ENCODE measurements at places on chromosomes 2 and 18. TPM values are rescaled to one million over a fixed set of nuclear protein-coding genes. Genes with fewer than 3 reads are reported as not detected.

DNA sequence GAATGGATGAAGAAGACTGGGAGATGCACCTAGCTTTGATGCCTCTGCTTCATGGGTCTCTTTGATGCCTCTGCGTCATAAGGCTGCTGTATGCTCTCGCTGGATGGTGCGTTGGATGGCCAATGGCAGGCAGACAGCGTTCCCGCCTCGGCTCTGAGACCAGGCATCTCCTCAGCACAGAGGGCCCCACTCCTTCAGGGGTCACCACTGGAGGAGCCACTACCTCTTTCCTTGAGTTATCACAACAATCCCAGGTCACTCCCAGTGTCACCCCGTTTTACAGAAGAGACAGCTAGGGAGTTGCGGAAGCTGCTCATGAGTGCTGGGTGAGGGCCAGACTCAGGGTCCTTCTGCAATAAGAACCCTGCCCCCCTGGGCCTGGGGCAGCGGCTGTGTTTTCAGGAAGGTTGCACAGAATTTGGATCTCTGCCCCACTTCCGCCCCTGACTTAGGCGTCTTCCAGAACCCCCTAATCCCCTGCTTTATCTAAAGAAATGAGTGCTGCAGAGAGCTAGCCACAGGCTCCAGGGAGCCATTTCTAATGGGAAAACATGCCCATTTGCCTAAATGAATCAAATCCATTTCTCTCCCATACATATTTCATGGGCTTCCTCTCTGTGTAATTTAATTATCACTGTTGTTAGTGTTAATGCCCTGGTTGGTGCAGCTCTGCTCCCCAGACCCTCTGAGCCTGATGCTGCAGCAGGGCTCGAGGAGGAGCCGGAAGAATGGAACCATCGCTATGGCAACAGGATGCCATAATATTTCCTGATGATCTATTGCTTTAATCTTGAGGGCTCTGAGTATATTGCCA is 131.8 kb upstream of the HS6ST1 start:
- peaks cover 5% of the 10 kb centered on the region for H3K27me3 ChIP-seq
- DNase-seq = no peak
- no peaks in the 10 kb centered on the region for H3K4me1 ChIP-seq
- H3K36me3 ChIP-seq = no peaks in the 10 kb centered on the region
- no peak overlapping the region for H3K4me3 ChIP-seq

GRCh38 chr2:12606472-12607000 is 110.2 kb upstream of the TRIB2 start:
- no peak overlapping the region for H3K27ac ChIP-seq
- no peaks in the 10 kb centered on the region for H3K36me3 ChIP-seq
- H3K27me3 ChIP-seq = no peaks in the 10 kb centered on the region
- no peak overlapping the region for H3K4me3 ChIP-seq
- H3K4me1 ChIP-seq = peaks cover 4% of the 10 kb centered on the region

DNA sequence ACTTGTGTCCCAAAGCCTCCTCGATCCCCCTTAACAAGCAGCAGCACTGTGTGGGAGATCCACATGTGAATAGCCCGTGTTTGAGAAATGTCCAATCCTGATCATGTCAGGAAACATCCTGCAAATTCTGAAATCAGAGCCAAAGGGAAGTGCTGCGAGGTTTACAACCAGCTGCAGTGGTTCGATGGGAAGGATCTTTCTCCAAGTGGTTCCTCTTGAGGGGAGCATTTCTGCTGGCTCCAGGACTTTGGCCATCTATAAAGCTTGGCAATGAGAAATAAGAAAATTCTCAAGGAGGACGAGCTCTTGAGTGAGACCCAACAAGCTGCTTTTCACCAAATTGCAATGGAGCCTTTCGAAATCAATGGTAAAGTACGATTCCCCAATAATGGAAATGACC is at the start of gene MARCO:
TSS of gene MARCO (plus strand) at position 164 of the 400 bp plus-strand sequence. CDS start at position 271, 107 bp downstream.
- peaks cover 4% of the 10 kb centered on the region for H3K4me1 ChIP-seq
- peaks cover 3% of the 10 kb centered on the region for H3K27me3 ChIP-seq
- no peak for DNase-seq
- H3K36me3 ChIP-seq = no peaks in the 10 kb centered on the region
- no peak within 1 kb of the TSS for H3K4me3 ChIP-seq

DNA sequence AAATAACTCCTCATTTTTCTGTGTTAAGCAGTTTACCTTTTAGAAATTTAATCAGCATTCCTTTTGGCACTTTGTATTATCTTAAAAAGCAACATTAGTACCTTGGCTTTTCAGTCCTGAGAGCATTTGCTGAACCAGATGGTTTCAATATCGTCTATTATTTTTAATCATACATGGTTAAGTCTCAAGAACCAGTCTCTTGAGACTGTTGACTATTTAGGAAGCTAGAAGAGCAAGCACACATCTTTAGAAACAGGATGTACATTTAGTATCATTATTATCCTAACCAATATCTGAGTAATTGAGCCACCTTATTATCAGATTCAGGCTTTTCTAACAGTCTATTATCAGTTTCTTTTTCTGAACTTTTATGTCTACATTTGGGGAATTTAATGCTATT is 28.2 kb upstream of the ZEB2 start:
- no peaks in the 10 kb centered on the region for H3K36me3 ChIP-seq
- no peak for DNase-seq
- no peak overlapping the region for H3K27ac ChIP-seq

GRCh38 chr2:219448099-219448775 is 13.6 kb downstream of the SPEG start:
- H3K4me1 ChIP-seq = peaks cover 44% of the 10 kb centered on the region
- H3K36me3 ChIP-seq = no peaks in the 10 kb centered on the region
- peaks cover 25% of the 10 kb centered on the region for H3K27me3 ChIP-seq
- peak overlapping the region; percentile 28 for H3K4me3 ChIP-seq
- DNase-seq = no peak

DNA sequence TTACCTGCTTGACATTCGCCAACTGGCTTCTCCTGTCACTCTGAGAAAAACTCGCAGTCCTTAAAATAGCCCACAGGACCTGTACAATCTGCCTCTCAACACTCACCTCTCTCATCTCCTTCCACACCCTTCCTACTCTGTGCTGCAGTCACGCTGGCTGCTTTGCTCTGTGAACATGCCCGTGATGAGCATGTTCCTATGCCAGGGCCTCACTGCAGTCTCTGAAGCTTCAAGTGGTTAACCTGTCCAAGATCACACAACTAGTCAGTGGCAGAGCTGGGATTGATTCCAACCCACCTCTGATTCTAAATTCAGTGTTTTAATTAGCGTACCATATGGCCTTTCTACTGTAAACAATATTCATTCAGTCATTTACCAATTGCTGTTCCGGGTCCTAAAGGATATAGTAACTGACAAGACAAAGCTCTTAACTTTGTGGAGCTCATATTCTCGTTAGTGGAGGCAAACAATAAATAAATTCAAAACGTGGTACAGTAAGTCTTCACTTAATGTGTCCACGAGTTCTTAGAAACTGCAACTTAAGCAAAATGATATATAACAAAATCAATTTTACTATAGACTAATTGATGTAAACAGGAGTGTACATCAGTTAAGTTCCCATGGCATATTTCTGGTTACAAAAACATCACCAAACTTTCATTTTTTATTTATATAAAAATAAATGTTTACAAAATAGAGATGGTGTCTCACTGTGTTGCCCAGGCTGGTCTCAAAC is 38.9 kb upstream of the FBXO11 start:
- no peak overlapping the region for H3K4me3 ChIP-seq
- peaks cover 3% of the 10 kb centered on the region for H3K27me3 ChIP-seq
- no peaks in the 10 kb centered on the region for H3K4me1 ChIP-seq

GRCh38 chr18:28584731-28585130 is 407.8 kb upstream of the CDH2 start:
- no peak overlapping the region for H3K4me3 ChIP-seq
- no peaks in the 10 kb centered on the region for H3K27me3 ChIP-seq
- no peak overlapping the region for H3K27ac ChIP-seq
- DNase-seq = no peak
- no peaks in the 10 kb centered on the region for H3K36me3 ChIP-seq

GRCh38 chr2:14626873-14627272 is 5.6 kb upstream of the LRATD1 start:
- H3K36me3 ChIP-seq = no peaks in the 10 kb centered on the region
- DNase-seq = no peak
- peaks cover 13% of the 10 kb centered on the region for H3K27me3 ChIP-seq
- no peak overlapping the region for H3K4me3 ChIP-seq
- H3K4me1 ChIP-seq = no peaks in the 10 kb centered on the region

The DYSF gene
- 3.4 TPM for total RNA-seq

The PRSS56 gene
- not detected for total RNA-seq

The RBM44 gene
- total RNA-seq = 0.73 TPM

The C2orf72 gene
- total RNA-seq = 0.34 TPM

The ANO7 gene
- 0.31 TPM for total RNA-seq
